IPS DF 6.9 (cell line): ENCODE measurements at places on chromosomes 5 and 9.

DNA sequence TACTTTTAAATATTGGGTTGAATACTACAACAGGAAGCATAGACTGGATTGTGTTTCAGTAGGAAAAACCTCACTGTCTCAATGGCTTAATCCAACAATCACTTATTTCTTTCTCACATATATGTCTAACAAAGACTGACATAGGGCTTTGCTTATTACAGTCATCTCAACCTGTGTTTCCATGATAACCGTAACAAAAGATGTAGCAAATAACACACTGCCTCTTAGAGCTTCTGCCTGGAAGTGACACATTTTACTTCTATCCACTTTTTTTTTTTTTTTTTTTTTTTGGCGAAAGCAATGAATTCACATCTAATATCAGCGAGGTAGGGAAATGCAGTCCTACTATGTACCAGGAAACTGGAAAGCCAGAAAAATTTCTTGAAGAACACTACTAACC, 204.9 kb upstream of the CDKN2B start:
- DNase-seq = no peak
- H3K27me3 ChIP-seq = no peaks in the 10 kb centered on the region
- no peaks in the 10 kb centered on the region for H3K36me3 ChIP-seq
- H3K4me3 ChIP-seq = no peak overlapping the region
- H3K4me1 ChIP-seq = no peaks in the 10 kb centered on the region

- H3K4me1 ChIP-seq = no peaks in the 10 kb centered on the region
- no peak for DNase-seq
- no peaks in the 10 kb centered on the region for H3K36me3 ChIP-seq
- H3K4me3 ChIP-seq = no peak overlapping the region
These were observed 330.5 kb downstream of the NPR3 start for GRCh38 chr5:33041586-33041985.

GRCh38 chr5:154421868-154422267, 23.9 kb upstream of the SAP30L start:
- H3K4me1 ChIP-seq = peaks cover 2% of the 10 kb centered on the region; the same call in 1 of the 2 replicates
- H3K27me3 ChIP-seq = no peaks in the 10 kb centered on the region
- no peaks in the 10 kb centered on the region for H3K36me3 ChIP-seq
- H3K4me3 ChIP-seq = no peak overlapping the region
- H3K27ac ChIP-seq = no peak overlapping the region
- DNase-seq = peak; percentile 41

- no peaks in the 10 kb centered on the region for H3K36me3 ChIP-seq
- no peak for DNase-seq
- peaks cover 1% of the 10 kb centered on the region; the same call in 1 of the 2 replicates for H3K4me1 ChIP-seq
These were observed 29.2 kb upstream of the IL31RA start for GRCh38 chr5:55821731-55822512.

DNA sequence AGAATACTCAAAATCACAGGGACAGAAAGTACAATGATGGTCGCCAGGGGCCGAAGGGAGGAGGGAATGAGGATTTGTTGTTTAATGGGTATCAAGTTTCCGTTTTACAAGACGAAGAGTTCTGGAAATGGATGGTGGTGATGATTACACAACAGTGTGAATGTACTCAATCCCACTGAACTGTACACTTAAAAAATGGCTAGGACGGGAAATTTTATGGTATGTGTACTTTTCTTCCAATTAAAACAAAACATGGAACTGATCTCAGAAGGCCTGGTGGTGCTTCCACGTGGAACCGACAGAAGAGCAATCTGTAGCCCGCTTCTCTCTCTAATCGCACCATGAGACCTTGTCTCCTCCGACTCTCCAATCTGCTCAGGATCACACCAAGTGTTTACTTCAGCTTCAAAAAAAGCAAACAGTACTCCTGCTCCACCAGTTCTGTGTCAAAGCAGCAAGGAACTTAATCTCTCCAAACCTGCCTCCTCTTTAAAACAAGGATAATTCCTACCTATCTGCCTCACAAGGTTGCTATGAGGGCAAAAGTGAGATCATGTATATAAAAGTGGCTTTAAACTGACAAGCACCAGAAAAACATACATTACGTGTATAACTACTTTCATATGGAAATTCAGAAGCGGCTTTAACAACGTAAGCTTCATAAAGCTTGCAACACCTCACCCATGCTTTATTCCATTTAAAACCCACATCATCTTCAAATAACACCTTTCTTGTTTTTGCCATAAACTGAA, 2.1 kb downstream of the ECPAS start:
- H3K4me3 ChIP-seq = peak overlapping the region; percentile 99; the same call in 1 of the 2 replicates
- H3K27me3 ChIP-seq = no peaks in the 10 kb centered on the region
- DNase-seq = no peak
- H3K36me3 ChIP-seq = no peaks in the 10 kb centered on the region

DNA sequence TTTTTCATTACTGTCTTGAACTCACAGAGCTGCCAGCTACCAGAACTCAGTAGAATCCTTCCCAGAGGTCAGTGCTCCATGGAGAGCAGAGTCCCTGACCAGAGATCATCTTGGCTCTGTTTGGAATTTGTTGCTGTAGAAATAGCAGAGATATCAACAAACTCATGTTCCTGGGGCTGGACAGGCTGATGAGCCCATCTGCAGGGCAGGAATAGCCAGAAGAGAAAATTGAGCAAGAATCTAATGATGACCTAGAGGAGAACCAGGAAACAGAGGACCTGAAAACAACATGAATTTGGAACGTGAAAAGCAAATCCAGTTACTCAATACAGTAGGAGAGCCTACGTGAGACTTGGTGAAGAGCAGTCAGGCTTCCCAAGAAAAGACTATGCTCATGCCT, 437.8 kb downstream of the PLK2 start:
- no peaks in the 10 kb centered on the region for H3K36me3 ChIP-seq
- H3K27me3 ChIP-seq = no peaks in the 10 kb centered on the region
- no peak overlapping the region for H3K4me3 ChIP-seq
- H3K27ac ChIP-seq = no peak overlapping the region

- H3K27me3 ChIP-seq = peaks cover 3% of the 10 kb centered on the region
- no peak for DNase-seq
- no peak overlapping the region for H3K4me3 ChIP-seq
- no peak overlapping the region for H3K27ac ChIP-seq
- H3K36me3 ChIP-seq = no peaks in the 10 kb centered on the region
These were observed 16.6 kb downstream of the FAT2 start for GRCh38 chr5:151574444-151574996.

DNA sequence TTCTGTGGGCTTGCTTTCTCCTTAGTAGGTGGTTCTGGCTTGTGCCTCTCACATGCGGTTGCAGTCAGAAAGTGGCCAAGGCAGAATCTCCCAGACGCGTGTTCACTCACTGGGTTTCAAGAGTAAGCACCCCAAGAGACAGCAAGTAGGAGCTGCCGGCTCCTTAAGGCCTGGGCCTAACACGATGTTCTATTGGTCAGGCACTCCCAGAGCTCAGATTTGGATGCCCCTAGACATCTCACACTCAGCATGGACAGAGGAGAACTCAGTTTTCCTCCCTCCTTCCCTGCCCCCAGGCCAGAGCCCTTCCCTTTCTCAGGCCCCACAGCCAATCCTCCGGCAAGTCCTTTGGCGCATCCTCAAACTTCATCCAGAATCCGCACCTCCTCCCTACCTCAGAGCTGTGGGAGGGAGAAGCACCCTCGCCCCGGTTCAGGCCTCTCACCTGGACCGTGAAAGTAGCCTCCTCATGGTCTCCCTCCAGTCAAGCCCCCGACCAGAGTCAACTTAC, 6.5 kb upstream of the CARD19 start:
- H3K27ac ChIP-seq = no peak overlapping the region
- H3K27me3 ChIP-seq = no peaks in the 10 kb centered on the region
- H3K4me3 ChIP-seq = no peak overlapping the region
- no peak for DNase-seq
- no peaks in the 10 kb centered on the region for H3K4me1 ChIP-seq

DNA sequence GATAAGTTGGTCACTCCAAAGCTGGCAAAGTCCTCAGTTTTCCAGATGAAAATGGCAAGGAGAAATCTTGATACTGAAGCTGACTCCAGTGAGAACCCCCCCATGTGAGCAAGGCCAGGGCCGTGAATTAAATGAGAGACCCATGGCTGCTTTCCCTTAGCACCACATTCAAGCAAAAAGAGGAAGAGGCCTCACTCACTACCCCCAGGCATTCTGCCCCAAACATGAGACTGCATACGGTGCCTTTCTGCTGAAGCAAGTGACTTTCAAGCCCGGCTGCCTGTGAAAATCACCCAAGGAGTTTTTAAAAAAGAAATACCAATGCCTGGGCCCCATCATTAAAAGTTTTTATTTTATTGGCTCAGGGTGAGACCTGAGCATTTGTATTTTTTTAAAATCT, 66.9 kb downstream of the TMEM252 start:
- no peak overlapping the region for H3K27ac ChIP-seq
- no peak overlapping the region for H3K4me3 ChIP-seq
- no peaks in the 10 kb centered on the region for H3K36me3 ChIP-seq

DNA sequence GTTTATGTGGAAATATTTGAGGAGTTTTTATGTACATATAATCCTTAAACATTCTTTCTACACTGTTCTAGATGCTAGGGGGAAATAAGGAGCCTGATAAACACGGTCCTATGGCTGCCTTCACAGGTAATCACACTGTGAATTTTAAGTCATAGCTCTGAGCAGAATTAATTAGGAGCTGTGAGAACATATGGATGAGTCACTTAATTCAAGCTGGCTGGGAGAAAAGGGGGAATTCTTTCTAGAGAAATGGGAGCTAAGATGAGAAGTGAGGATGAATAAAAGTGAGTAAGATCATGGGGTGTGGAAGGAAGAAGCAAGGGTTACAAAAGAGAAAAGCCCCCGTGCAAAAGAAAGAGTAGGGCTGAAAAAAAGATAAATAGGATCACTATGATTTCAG, 290.8 kb downstream of the DNAH5 start:
- H3K4me1 ChIP-seq = no peaks in the 10 kb centered on the region
- H3K27ac ChIP-seq = no peak overlapping the region
- H3K36me3 ChIP-seq = no peaks in the 10 kb centered on the region

- peak within 1 kb of the TSS; percentile 48 for H3K4me3 ChIP-seq
- DNase-seq = no peak
- H3K4me1 ChIP-seq = peaks cover 6% of the 10 kb centered on the region
These were observed at the start of gene WWC1 for GRCh38 chr5:168291342-168291963. WWC1 (plus strand) TSS chr5:168291645; CDS start chr5:168292153, 508 bp downstream.

DNA sequence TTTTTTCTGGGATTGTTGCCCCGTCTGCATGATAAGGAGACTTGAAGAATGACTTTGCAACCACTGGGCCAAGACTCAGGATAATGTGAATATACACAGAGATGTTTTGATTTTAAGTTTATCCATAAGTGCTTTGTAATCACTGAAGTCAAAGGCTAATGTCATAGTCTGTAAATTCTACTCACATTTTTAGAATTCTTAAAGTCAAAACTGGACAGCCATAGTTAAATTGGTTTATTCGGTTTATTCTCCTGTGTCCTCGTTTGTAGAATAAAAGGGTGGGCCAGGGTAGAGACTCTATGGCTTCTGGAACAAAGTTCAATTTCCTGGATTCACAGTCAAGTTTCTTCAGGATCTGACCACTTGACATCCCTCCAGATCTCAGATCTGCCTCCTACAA, 327.7 kb upstream of the TNC start:
- H3K4me1 ChIP-seq = no peaks in the 10 kb centered on the region
- DNase-seq = no peak
- no peaks in the 10 kb centered on the region for H3K36me3 ChIP-seq
- no peak overlapping the region for H3K4me3 ChIP-seq

DNA sequence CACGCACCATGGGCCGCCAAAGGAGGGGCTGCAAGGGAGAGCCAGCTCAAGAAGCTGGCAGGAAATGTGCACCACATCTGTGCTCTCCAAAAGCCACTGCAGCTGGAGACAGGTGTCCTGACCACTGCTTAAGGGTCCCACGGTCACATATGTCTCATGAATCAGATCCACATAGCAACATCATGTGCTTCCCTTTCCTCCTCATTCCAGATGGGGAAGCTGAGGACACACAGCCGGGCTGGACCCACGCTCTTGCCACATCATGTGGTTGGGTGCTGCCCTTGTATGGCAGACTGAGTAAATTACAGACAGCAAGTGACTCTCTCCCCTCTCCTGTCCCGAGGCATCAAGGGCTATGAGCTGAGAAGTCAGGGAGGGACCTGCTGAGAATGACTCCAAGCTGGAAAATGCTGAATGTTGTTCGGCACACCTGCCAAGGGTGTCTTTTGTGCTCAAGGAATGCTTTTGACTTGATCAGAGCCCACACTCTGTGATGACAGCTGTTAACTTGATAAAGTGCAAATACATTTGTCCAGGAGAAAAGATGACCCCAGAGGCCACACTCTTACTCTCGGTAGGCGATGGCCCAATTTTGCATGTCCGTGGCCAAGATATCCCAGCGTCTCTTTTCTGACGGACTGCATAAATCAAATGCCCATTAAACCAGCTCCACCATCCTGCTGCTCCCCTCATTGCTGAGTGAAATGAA, 58.2 kb downstream of the NSUN2 start:
- no peak overlapping the region for H3K27ac ChIP-seq
- no peaks in the 10 kb centered on the region for H3K27me3 ChIP-seq
- no peaks in the 10 kb centered on the region for H3K36me3 ChIP-seq
- H3K4me3 ChIP-seq = no peak overlapping the region

GRCh38 chr9:113289091-113289490, 13.6 kb downstream of the PRPF4 start:
- no peaks in the 10 kb centered on the region for H3K4me1 ChIP-seq
- no peak for DNase-seq
- peaks cover 37% of the 10 kb centered on the region; the same call in 1 of the 2 replicates for H3K36me3 ChIP-seq
- H3K27ac ChIP-seq = no peak overlapping the region

DNA sequence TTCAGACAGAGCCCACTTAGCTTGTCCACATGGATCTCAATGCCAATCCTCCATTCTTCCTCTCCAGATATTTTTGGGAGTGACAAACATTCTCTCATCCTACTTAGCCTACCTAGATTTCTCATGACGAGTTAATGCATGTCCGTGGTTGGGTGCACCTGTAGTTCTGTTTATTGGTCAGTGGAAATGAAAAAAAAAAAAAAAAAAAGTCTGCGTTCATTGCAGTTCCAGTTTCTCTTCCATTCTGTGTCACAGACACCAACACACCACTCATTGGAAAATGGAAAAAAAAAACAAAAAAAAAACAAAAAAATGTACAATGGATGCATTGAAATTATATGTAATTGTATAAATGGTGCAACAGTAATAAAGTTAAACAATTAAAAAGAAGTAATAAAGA, 59.0 kb downstream of the BASP1 start:
- H3K4me1 ChIP-seq = no peaks in the 10 kb centered on the region
- no peaks in the 10 kb centered on the region for H3K27me3 ChIP-seq
- peaks cover 5% of the 10 kb centered on the region; the same call in 1 of the 2 replicates for H3K36me3 ChIP-seq
- H3K4me3 ChIP-seq = no peak overlapping the region
- no peak for DNase-seq

DNA sequence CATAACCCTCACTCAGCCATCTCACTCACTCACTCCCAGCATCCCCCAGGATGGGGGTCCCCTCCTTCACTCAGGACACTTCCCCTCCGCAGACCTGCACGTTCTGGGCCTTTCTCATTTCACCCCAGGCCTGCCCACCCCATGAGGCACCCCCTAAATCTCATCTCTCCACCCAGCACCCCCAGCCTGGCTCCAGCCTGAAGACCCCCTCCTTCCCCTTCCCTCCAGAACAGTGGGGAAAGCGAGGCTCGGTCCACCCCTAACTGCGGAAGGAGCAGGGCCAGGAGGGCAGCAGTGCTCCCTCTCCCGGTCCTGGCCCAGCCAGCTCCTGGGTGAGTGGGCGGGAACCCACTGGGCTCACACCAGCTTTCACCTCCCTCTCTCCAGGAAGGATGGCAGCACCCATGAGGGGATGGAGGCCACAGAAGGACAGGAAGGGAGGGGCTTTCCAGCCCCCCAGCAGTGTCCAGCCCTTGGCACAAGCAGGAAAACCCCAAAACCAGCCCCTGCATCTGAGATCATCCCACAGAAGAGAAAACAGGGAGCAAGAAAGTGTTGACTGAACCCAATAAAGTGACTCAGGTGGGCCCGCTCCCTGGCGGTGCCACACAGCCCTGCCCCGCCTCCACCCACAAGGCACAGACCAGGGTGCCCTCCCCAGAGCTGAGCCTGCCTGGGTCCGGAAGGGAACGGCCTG, 55.0 kb downstream of the LRSAM1 start:
- no peak for DNase-seq
- peaks cover 16% of the 10 kb centered on the region for H3K36me3 ChIP-seq
- no peaks in the 10 kb centered on the region for H3K27me3 ChIP-seq
- no peak overlapping the region for H3K4me3 ChIP-seq
- H3K27ac ChIP-seq = no peak overlapping the region
